ENCODE measurements at places on chromosomes 2 and 18. TPM values are rescaled to one million over a fixed set of nuclear protein-coding genes. Genes with fewer than 3 reads are reported as not detected.

The POTEJ gene
- total RNA-seq: 0.21 TPM

The MALL gene
- 1.4 TPM for total RNA-seq

The ANKRD23 gene
- 10.8 TPM for total RNA-seq

The GTF3C2 gene
- total RNA-seq: 57.3 TPM

The GNLY gene
- not detected for total RNA-seq

The DSG4 gene
- not detected for total RNA-seq

GRCh38 chr2:84906900-84907714, 1.7 kb downstream of the TMSB10 start:
- DNase-seq: peak; percentile 75

- DNase-seq: no peak
Measured at GRCh38 chr2:108594132-108594981, 60.1 kb downstream of the LIMS1 start.

- no peak for DNase-seq
Measured at GRCh38 chr18:47457614-47458013, 206.2 kb upstream of the SKOR2 start.

GRCh38 chr2:235637896-235638295, 144.1 kb downstream of the AGAP1 start:
- no peak for DNase-seq

DNA sequence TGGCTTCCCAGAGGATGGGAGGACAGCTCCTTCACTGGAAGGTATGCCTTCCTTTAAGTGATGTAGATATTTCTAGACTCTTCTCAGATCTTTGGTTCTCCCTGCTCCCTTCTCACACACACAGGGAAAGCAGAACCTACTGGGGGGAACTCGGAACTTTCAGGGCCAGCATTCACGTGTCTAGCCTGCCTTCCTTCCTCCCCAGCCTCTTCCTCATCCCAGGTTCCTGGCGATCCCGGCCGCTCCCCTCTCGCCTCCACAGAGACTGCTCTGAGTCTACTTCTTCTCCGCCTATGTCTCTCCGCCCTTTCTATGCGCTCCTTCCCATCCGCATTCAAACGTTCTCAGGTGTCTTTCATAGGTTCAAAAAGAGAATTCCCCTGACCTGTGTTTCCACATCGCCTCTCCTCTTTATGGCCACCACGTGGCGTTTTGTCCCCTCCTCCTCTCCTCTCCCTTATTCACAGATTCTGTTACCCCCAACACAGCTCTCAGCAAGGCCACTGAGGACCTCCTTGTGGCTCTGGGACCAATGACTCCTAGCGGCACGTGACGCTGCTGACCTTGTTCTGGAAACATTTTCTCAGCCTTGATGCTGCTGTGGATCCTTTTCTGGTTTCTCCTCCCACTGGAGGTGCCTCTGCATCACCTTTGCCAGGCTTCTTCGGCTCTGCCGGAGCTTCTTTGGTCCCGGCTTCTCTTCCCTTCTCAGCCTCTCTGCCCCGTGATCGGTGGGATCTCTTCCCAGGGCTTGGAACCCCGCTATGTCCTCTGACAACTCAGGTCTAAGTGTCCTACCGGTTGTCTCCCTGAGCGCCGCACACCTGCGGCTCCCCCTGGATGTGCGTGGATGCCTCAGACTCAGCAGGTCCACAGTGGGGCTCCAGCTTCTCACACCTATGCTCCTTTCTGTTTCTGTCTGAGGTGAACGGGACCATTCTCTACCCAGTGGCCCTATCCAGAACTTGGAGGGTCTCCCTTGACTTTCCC, 77.5 kb downstream of the VAPA start:
- DNase-seq: no peak

DNA sequence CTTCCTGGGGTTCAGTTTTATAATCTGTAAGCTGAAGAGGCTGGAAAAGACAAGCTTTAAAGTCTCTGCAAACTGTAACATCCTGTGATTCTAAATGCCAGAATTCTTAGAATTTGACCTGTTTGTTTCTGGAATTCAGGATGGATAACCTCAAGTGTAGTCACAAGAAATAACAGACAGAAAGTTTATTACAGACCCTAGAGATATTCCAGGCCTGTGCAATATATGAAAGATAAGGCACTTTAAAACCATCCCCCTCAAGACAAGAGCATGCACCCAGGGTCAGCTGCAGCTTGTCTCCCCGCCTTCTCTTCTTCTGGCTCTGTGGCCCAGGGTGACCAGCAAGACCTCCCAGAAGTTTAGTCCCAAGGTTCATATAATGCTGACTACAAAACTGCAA, 298.7 kb upstream of the ACVR2A start:
- DNase-seq: no peak

GRCh38 chr2:205860181-205860580, 177.9 kb downstream of the NRP2 start:
- DNase-seq: no peak

- DNase-seq: no peak
Measured at GRCh38 chr18:11160313-11160712, 10.9 kb upstream of the PIEZO2 start.

DNA sequence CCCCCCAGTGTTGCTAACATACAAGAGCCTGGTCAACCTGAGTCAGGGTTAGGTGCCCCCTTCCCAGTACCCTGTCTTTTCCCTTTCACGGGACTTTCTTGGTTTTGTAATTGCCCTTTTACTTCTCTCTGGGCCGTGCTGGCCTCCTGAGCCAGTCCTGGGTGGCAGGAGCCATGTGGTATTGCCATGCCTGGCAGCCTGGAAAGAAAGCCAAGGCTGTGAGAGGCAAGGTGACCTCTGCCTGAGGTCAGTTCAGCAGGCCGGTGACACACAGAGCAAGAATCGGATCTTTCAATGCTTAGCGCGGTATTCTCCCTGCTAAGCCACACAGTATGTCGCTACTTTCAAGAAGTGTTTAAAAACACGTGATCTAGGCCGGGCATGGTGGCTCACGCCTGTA, 52.3 kb downstream of the C18orf63 start:
- DNase-seq: no peak
